Pancreas (tissue), 10 donors: ENCODE measurements at places on chromosomes 12 and 14.

GRCh38 chr14:81619816-81620215, 86.2 kb upstream of the SEL1L start:
- DNase-seq = no peak

- DNase-seq = no peak
Observed at GRCh38 chr12:54147186-54147585, 41.6 kb downstream of the SMUG1 start.

DNA sequence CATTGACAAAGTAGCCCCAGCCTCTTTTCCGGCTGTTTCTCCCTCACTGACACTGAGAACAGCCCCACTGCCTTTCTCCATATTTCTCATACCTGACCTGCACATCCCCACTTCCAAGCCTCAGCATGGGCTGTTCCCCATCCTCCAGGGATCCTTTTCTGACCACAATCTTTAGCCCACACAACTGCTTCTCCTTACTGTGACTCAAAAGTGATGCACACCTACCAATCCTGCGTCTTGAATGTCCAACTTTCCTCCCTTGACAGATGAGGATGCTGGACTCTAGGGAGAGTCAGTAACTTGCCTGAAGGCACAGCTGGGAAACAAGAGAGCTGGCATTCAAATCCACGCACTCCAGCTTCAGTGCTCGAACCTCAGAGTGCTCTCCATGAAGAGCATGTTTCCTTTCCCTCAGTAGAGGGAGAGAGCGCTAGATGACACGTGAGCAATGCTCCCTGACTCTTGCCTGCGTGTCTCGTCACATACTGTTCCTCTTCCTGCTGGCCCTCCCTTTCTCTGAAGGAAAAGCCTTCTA, 75.6 kb downstream of the NTF3 start:
- no peak for DNase-seq

DNA sequence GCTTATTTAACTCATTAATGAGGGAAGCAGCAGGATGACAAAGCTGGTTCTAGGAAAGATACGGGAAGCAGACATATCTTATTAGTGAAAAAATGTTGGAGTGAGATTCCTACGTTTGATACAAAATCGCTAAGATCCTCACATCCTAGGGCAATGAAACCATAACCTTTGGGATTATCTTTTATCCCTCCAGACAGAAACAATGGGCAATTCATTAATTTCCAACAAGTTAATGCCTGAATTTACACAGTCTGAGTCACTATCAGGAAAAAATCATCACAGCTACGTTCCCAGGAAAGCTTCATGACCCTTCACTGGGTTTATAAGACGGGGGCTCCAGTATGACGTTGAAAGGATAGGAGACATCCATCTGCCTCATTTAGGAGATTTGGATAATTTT, 45.0 kb downstream of the SLC24A4 start:
- no peak for DNase-seq

DNA sequence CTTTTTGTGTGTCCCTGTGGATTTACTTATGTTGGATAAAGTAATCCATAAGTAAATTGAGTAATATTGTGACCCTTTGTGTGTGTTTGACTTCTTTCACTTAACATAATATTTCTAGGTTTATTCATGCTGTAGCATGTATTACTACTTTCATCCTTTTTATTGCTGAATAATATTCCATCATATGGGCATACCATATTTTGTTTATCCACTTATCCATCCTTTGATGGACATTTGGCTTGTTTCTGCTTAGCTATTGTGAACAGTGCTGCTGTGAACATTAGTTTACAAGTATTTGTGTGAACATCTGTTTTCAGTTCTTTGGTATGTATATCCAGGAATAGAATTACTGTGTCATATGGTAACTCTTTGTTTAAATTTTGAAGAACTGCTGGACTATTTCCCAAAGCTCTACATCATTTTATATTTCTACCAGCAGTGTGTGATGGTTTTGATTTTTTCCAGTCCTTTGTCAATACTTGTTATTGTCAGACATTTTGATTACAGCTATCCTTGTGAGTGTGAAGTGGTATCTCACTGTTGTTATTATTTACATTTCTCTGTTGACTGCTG, 25.2 kb downstream of the G2E3 start:
- no peak for DNase-seq

- no peak for DNase-seq
Observed at GRCh38 chr12:22282283-22282682, 52.2 kb downstream of the ST8SIA1 start.

DNA sequence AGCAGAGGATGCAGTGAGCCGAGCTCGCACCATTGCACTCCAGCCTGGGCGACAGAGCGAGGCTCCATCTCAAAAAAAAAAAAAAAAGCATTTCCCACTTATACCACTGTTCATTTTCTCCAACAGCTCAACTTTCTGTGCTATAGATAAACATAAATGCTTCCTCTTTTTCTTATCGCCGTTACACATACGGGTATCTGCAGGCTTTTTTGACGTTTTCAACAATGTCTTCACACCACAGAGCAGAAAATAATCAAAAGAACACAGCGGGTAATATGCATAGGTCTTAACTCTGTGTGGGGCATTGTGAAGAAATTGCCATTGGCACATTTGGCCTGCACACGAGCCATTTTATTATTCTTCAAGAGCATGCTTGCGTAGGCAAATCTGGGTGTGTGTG, 86.4 kb downstream of the CAPZA3 start:
- no peak for DNase-seq
